ENCODE measurements at places on chromosomes 1 and 21.

- DNase-seq, result no peak
These were observed 36.4 kb upstream of the FASLG start for GRCh38 chr1:172622541-172622940.

- no peak for DNase-seq
These were observed 12.2 kb downstream of the FH start for GRCh38 chr1:241507189-241507863.

DNA sequence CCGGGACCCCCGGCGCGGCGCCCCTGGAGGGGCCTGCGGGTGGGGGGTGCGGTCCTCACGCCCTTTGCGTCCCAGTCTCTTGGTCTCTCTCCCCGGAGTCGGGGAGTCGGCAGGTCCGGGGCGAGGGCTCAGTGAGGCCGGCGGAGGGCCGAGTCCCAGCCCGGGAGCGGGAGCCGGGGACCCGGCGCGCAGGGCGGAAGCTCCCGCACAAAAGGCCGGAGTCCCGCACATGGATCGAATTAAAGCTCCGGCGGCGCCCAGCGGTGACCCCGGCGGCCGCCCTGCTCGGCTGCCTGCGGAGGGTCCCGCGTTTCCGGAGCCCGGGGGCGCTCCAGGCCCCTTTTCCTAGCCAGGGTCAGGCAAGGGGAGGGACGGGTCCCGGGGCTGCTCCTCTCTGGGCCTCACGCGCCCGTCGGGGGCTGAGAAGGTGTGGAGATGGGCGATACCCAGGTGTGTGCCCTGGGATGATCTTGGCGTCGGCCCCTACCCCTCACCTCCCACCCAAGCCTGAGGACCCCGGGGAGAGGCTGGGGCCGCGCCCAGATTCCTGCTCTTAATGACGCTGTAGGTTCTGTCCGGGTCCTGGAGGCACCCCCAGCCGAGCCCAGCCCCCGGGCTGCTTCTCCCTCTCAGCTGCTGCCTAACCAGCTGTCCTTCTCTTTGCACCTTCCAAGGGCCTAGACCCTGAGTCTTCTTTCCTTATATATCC lies 512 bp downstream of the FBLIM1 start:
- DNase-seq, result no peak

GRCh38 chr1:17569200-17570139 lies 30.0 kb downstream of the ARHGEF10L start:
- DNase-seq, result no peak

DNA sequence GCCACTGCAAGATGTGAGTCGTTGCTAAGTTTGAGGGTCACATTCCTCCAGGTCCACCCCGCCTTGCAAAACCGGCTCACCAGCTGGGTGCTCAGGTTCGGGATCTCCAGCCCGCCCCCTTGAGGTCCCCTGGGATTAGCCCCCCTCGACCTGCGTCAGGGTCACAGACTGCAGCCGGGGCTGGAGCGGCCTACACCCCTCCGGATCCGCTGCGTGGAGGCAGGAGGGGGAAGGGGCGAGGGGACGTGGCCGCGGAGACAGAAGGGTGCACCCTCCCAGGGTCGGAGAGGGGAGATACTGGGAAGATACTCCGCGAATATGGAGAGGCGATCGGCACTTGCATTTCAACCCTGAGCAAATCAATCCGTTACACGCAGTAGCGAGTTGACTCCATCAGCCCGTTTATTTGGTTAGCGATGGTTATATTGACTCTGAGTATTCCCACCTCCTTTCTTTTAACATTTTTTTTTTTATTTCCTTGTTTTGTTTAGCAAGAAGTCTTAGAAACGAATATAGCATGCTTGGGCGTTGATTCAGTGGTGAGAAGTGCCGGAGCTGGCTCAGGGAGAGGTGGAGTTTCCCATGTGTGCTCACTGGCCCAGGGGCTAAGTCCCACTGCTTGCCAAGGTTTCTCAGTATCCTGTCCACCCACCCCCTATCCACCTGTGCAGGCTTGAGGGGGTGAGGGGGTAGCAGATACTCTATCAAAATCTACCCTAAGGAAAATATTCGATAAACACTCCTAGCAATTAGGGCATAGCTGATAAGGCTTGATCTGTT lies 997 bp downstream of the IFNAR2 start:
- DNase-seq, result peak; percentile 41

DNA sequence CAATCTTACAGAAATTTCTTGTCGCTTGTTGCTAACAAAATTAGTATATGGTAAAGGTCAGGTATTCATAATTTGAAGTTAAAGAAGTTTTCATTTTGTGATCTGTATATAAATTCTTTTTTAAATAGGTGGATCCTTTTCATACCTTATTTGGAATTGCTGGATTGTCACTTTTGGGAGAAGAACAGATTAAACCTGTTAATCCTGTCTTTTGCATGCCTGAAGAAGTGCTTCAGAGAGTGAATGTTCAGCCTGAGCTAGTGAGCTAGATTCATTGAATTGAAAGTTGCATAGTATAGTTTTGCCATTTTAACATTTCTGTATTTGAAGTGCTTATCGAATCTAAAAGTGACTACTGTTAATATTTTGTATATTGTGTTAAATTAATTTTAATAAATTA lies 2.3 kb upstream of the MSH4 start:
- DNase-seq, result no peak

- no peak for DNase-seq
These were observed 206.6 kb downstream of the PBX1 start for GRCh38 chr1:164765557-164765956.

GRCh38 chr1:3779265-3779911 lies 6.8 kb downstream of the SMIM1 start:
- peak; percentile 42 for DNase-seq

- peak; percentile 52 for DNase-seq
These were observed 48.5 kb downstream of the C8B start for GRCh38 chr1:56917356-56917755.

DNA sequence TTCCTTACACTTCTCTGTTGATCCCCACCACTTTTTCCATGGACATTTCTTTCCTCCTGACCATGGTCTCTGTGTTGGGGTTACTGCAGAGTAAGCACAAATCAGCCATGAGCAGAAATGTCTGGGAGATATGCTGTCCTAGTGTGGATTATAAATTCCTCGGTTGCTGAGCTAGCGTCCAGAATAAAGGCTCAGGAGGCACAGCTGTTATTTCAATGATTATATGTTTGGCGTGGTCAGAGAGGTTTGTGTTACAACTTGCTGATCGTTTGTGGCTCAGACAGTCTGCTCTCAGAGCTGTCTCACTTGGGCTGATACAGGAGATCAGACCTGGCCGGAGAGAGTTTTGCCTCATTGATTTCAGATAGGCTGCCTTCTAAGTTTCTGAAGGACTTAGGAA lies 37.5 kb upstream of the LAMC2 start:
- DNase-seq, result no peak

- no peak for DNase-seq
These were observed 44.7 kb downstream of the EIF2B3 start for GRCh38 chr1:44941424-44942324.

DNA sequence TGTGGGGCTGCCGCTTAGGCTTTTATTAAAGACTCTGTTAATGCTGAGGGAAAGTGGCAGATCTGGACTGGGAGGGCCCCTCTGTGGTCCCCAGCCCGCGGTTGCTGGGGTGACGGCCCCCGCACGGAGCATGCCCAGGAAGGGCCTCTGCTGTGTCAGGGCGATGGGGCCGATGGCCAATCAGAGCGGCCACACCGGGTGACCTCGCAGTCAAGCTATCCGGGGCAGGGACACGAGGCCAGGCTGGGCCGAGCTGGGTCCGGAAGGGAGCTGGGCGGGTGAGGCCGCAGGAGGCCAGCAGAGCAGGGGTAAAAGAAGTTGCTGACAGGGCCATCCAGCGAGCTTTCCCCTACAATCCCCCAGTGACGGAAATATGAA lies 145.1 kb downstream of the CASZ1 start:
- no peak for DNase-seq

- peak; percentile 65 for DNase-seq
These were observed at the start of gene NEK7 for GRCh38 chr1:198156745-198157240. NEK7 (plus strand) TSS chr1:198156998; CDS start chr1:198232581, 75,583 bp downstream.

DNA sequence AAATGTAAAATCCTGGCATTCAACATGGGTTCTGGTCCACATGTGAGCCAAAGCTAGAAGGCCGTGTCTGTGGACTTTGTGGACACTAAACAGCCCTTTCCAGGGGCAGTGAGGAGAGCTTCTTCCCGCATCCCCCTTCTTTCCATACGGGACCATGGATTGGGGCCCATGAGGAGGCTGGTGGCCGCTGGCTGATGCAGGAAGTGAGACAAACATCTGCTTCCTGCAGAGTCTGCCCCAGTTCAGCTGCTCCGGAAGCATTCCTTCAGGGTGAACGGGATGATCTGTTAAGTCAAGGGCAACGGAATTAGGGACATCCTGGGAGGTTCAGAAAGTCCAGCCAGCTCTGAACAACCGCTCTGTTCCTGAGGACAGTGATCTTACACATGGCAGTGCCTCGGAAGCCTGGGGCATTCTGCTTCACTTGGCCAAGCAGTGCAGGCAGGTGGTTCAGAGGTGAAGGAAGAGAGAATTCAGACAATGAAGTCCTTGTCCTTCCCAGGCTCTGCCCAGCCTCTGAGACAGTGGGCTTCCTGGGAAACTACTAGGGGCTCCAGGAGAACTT lies 1.5 kb downstream of the CA6 start:
- DNase-seq, result no peak

All from cerebellar cortex (tissue), 1 donor.